Amygdala (tissue), 56 donors: ENCODE measurements at places on chromosomes 5 and 9.

DNA sequence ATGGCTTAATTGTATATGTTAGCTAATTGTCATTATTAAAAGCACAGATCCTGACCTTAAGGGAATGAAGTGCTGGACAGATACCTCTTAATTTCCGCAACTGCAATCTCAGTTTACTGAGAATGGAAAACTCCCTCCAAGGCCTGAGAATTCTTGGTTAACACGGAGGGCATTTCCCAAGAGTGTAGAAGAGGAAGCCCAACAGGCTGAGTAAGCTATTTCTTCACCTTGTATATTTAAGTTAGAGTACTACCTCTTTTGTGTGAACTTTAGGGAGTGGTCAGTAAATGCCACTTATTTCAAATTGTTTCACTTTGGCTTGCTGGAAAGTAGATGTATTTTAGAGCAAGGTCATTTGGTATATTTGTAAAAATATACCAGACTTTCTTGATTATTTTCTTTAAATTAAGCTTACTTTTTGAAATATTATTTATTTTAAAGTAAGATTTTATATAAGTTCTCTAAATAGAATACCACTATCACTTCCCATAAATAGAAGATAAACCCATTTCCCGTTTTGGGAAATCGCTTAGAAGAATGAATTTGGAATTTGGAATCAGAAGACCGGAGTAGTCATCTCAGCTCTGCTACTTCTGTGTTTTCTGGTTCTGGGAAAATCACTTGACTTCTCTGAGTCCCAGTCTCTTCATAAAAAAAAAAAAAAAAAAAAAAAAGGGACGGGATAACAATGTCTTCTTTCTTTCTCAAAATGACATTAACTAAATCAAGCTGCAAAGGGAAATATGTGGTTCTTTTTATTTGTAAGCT, 26.0 kb upstream of the C9orf72 start:
- no peak for DNase-seq

DNA sequence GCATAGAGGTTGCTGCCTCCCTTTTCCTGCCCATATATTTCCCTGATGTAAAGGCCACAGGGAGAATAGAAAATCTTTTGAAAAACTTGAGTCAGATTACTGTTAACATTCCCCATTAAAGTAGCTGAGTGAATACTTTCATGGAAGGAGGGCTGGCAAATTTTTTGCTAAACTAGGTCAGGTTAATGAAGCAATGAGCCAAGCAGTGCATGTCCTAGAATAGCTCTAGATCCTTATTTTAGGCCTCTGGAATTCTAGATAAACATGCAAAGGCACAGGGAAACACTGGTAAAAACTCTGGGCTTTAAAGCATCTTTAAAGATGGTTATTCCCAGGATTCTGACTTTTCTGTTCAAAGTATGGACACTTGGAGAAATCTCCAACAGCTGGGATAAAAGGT, 27.9 kb downstream of the TTC1 start:
- no peak for DNase-seq

- no peak for DNase-seq
Observed at GRCh38 chr9:5488221-5489008, 21.9 kb upstream of the PDCD1LG2 start.

DNA sequence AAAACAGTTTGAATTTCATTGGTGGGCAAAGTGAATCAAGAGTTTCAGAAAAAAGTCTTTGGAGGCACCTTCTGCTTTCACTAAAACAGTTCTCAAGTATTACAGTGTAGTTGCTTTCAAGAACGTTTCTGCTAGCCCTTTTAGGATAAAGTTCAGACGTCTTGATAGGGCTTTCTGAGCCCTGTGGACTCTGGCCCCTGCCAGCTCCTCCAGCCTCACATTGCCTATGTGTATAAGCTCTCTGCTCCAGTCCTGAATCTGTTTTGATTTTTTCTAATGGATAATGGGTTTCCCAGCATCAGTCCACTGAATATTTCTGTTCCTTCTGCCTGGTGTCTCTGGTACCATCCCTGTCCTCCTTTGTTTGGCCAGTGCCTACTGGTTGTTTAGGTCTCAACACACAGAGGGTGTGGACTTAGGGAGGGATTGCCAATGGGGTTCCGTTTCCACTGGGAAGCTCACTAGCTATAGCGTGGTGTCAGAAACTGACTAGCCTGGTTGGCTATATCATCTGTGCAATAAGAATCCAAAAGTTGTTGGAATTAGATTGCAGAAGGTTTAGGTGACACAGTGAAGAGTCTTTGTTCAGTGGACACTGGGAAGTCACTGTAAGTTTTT, 26.4 kb downstream of the ARHGAP26 start:
- DNase-seq: no peak

GRCh38 chr5:66892716-66893115, 296.5 kb downstream of the MAST4 start:
- DNase-seq: no peak

DNA sequence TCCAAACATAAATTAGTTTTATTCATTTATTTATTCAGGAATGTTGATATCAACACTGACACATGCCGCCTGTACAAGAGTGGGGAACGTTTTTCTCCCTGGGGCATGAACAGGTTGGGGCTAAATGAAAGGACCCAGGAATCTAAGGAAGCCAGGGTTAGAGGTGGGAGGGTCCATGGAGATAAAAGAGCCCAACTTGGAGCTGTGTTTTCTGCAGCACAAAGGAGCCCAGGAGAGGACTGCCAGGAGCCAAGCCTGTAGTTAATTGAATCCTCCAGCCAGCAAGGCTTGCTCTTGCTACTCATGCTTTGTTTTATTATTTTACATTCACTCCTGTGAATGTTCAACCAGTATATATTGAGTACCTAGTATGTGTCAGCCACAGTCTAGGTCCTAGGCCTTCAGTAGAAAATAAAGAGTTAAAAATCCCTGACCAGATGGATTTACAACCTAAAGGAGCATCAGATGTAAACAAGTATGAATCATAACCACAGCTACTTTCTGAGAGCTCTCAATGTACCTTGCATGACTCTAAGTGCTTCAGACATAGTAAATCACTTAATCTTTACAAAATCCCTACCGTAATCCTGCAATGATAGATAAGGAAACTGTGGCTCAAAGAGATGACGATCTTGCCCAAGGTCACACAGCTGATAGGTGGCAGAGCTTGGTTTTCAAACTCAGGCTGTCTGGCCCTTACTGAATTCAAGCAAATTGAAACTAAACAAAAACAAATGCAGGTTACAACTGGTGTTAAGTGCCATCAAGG, 69.8 kb downstream of the ASTN2 start:
- no peak for DNase-seq

DNA sequence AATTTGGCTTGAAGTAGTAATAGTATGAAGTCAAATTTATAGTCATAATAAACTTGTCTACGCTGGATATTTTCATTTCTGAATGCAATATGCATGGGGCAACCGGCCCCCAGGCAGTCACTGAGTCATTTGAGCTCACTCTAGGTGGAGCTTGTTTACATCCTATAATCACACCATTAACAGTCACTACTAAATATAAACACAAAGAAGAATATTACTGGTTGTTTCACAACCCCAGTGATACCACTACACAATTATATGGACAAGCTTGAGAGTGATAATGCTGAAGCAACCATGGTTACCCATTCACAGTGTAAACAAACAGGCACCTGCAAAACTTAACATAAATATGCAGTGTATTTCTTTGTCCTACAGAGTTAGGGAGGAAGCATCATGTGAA, 68.7 kb downstream of the MARCHF3 start:
- no peak for DNase-seq

DNA sequence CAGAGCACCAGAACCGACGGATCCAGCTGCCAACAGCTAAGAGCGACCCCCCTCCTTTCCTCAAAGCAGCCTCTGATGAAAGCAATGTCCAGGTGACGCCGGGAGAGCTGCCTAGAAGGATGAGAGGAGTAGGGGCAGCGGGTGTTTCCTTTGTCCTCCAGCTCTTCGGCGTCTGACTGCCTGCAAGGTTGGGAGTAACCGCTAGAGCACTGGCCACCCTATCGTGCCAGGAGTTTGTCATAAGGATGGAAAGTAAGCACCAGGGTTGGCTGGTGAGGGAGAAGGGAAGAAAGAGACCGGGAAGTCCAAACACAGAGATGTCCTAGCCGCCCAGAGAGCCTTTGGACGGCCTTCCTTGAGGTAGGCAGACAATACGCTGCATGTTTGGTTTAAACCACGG, 10.8 kb downstream of the MRPL36 start:
- DNase-seq: no peak

- no peak for DNase-seq
Observed at GRCh38 chr9:76018235-76018634, 127.8 kb downstream of the PCSK5 start.

GRCh38 chr5:135249658-135250057, 149.4 kb downstream of the MACROH2A1 start:
- DNase-seq: no peak

DNA sequence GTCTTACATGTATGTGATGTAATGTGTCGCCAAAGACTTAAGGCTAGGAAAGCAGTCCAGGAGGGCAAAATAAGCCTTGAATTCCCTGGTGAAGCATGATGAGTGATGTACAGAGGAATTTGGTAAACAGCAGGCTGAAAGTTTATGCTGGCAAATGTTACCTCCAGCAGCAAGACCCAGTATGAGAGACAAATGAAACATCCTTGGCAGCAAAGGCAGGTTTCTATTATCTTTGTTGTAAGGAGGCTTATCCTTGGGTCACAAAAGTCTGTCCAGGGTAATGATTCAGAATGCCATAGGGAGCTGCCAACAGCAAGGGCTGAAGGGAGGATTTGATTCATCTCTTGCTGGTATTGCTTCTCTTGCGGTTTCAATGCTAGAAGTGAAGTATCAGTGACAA, 75.9 kb upstream of the HTR4 start:
- no peak for DNase-seq

GRCh38 chr5:150660108-150660831, 781 bp upstream of the MYOZ3 start:
- no peak for DNase-seq

- DNase-seq: no peak
Observed at GRCh38 chr5:175250426-175250825, 193.6 kb downstream of the DRD1 start.

DNA sequence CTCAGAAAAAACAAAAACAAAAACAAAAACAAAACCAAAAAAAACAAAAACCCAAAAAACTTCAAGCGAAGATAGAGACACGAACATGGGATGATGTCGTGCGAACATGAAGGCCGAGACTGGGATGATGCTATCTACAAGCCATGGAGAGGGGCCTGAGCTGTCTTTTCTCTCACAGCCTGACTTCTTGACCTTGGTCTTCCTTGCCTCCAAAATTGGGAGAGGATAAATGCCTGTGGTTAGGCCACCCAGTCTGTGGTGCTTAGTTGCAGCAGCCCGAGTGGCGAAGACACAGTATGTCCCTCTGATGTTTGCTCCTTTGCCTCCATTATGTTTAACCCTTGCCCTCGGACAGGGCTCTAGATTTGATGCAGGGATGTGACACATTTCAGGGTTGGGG, 130.4 kb upstream of the BASP1 start:
- DNase-seq: no peak
